T47D (cell line): ENCODE measurements at places on chromosomes 12 and 14.
A peak's percentile ranks its signal among the peaks of the same experiment; 100 is the strongest.

GRCh38 chr12:110718222-110718908 is 24.3 kb downstream of the PPP1CC start:
- DNase-seq: no peak

GRCh38 chr14:55689981-55690871 is 110.2 kb downstream of the KTN1 start:
- DNase-seq: peak; percentile 25

- DNase-seq: no peak
Observed at GRCh38 chr14:105851716-105852377, 325.5 kb downstream of the TMEM121 start.

GRCh38 chr12:113619202-113619601 is 147.5 kb upstream of the LHX5 start:
- no peak for DNase-seq

GRCh38 chr12:24760162-24760561 is 188.7 kb downstream of the BCAT1 start:
- DNase-seq: no peak

- no peak for DNase-seq
Observed at GRCh38 chr14:21057803-21058675, at the start of gene RNASE8. TSS of gene RNASE8 (plus strand) at chr14:21057822. CDS start at chr14:21057893, 71 bp downstream.

- no peak for DNase-seq
Observed at GRCh38 chr14:22502551-22502950, 86.5 kb downstream of the DAD1 start.

DNA sequence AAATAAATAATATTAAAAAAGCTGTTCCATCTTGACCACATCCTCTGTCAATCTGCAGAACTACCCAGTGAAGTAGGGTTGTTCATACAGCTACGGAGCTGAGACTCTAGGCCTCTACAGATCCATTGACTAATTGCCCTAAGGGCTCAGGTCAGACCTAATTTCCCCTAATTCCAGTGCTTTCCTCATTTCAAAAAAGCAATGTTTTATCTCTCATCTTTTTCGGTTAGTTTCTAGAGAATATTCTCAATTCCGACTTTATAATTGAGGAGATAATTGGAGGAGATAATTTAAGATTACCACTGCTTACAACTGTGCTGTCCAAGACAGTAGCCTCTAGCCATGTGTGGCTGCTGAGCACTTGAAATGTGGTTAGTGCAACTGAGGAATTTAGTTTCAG is 167.1 kb downstream of the KIF21A start:
- DNase-seq: no peak

GRCh38 chr12:114245555-114245954 is 160.4 kb downstream of the TBX5 start:
- DNase-seq: no peak

- DNase-seq: no peak
Observed at GRCh38 chr14:92108345-92109254, 2.2 kb upstream of the ATXN3 start.

DNA sequence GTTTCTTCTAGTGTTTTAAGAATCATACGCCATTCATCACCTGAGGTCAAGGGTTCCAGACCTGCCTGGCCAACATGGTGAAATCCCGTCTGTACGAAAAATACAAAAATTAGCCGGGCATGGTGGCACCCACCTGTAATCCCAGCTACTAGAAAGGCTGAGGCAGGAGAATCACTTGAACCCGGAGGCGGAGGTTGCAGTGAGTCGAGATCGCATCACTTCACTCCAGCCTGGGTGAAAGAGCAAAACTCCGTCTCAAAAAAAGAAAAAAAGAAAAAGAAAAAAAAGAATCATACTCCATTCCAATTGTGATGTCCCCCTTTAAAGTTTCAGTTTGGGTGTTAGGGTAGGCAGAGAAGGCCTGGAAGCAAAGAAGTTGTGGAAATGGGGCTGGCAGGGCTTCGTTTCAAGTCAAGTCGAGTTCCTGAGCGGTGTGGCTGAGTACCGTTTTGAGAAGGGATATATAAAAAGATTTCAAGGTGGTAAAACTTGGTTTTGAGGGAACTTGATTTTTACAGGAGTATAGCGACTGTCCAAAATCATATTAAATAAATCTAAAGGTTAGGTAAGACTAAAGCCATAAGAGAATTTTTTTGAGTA is 1.5 kb upstream of the TAOK3 start:
- no peak for DNase-seq

DNA sequence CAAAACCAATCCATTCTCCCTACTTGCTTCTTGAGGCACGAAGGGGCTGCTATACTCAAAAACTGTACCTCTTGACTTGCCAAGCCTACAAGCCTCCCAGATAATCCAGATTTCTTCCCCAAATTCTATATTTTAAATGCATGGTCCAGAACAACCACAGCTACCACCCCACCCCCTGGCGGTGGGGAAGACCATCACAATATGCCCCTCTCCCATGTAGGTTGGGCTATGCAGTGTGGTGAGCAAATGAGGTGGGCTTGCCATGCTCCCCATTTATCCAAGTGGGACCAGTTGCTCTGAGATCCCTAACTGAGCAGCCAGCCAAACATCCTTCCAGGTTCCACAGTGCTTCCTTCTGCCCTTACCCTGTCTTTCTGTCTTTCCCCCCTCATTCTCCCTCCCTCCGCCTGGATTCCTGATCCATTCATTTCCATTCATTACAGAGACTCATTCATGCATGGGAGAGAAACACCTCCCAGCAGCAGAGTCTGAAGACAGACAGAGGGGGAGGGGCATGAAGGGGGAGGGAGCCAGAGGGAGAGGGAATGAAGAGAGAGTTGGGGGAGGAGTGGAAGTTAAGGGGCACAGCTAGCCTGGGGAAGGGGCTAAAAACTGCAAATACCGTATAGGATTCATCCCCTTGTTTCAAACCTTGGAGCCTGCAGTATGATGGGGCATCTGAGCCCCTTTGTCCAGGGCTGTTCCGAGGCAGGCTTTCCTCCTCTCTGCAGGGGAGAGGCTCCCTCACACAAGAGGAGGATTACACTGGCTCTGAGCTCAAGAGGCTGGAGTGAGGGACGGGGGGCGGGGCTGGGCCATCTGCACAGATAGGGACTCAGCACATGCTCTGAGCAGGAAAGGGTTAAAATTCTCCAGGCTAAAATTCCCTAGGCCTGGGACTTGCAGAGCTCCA is 4.4 kb downstream of the ZNF219 start:
- no peak for DNase-seq

DNA sequence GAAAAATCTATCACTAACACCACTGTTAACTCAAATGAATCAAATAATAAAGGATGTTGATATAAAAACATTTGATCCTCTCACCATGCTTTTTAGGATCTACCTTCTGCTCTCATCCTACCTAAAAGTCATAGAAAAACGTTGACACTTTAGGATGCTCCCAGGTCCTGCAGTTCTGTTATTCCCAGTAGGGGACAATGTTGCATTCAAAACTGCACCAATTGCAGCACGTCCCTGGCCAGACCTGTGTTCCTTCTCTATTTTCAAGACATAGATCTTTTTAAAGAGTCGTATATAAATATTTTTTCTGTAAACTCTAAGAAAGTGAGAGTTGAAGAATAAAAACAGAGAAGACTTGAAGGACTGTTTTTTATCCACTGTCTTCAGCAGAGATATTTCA is 8.8 kb downstream of the AICDA start:
- no peak for DNase-seq

DNA sequence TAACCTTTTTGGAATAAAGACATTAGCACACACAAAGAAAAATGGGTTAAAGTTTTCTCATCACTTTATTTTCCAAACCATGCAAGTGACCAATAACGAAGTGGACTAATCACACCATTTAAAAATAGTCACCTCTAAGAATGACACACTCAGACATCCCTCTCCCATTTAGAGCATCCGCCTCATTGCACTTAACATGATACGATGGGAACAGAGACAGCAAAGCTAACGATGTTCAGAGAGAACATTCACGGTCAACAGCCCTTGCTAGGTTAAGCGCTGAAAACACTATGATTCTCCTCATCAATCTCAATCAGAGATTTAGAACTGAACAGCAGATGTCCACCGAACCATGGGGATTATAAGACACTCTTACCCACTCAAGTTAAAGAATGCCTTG is 35.8 kb downstream of the NIN start:
- no peak for DNase-seq

DNA sequence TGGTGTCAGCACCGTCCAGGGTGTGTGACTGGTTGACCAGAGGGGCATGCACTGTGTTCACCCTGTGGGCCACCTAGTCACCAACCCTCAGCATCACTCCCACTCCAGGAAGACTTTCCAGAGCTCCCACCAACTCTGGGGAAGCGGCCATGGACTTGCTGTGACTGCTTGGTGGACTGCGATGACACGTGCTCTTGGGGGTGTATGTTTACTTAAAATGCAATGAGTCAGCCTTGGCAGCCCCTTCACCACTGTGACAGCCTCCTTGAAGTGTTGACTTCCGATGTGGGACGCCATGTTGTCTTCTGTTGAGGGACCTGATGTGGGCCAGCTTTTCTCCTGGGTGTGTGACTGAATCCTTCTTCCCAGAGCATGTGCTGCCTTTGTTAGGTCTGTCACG is 151.1 kb upstream of the RTL1 start:
- DNase-seq: no peak

DNA sequence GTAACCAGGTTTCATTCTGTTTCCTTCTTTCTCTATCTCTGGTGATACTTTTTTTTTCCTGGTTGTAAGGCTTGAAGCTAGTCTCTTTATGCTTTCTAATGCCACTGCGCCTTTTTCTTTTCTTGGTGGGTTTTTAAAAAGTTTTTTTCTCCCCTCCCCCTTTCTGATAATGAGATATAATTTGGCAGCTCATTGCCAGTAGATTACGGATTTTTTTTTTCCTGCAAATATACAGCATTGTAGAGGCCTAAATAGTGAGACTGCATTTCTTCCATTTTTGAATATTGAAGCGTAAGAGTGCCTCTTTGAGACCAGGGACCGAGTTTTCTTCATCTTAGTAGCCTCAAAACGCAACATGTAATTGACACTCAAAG is 1.1 kb downstream of the PAPOLA start:
- no peak for DNase-seq

DNA sequence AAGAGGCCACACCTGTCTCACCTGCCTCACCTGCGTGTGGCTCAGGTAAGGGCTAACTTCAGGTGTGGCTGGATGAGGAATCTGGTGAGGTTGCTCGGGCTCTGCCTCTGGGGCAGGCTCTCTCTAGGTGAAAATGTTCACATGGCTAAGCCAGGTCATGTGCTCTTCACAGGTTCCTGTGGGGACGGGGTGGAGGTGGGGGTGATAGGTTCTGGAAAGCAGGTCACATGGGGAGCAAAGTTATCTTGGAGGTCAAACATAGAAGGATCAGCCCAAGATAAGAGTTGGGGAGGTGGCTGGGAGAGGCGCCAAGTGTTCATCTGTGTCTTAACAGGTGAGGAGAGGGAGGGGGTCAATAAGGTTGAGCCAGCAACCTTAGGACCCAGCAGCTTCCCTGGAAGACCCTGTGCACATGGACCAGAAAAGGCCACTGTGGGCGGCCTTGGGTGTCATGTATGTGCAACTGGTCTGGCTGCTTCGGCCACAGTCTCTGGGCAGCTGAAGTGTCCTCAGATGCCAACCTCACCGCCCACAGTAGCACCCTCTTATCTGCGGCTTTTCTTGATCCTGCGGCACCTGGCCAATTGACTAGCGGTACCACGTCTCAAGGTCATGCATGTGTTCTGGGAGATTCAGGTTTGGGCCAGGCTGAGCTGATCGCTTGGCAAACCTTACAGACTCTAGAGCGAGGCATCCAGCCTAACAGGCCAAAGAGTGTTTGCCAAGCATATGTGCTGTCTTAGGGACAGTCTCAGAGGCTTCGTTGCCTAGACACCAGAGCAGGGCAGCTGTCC is 60.5 kb downstream of the CACNA1C start:
- DNase-seq: no peak

- no peak for DNase-seq
Observed at GRCh38 chr14:76929927-76930326, 98.6 kb downstream of the IRF2BPL start.

- no peak for DNase-seq
Observed at GRCh38 chr14:47327336-47327735, 348.1 kb downstream of the MDGA2 start.

DNA sequence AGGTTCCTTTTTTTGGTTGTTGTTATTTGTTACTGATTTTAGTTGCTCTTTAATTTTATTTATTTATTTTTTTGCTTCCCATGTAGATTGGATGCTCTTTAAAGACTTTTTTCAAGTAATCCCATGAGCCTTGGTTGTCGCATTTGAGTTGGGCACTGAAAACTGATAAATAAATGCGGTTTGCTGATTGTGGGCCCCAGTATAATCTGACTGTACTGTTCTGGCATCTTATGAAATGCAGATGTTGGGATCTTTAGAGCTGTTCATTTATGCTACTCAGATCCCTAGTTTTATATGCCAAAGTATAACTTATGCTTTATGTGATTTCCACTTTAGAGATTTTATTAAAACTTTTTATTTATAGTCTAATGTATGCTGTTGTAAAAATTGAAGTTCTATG is 33.3 kb downstream of the WNK1 start:
- no peak for DNase-seq

- no peak for DNase-seq
Observed at GRCh38 chr12:12945591-12945990, 6.4 kb downstream of the GPRC5D start.
